ENCODE measurements at places on chromosomes 4 and X.

GRCh38 chr4:92101737-92102172, 202.0 kb upstream of the GRID2 start:
- no peak for DNase-seq

GRCh38 chrX:9912351-9913145, 54.6 kb upstream of the CLDN34 start:
- DNase-seq, result no peak

- no peak for DNase-seq
Observed at GRCh38 chr4:113436360-113436759, 325.2 kb downstream of the CAMK2D start.

DNA sequence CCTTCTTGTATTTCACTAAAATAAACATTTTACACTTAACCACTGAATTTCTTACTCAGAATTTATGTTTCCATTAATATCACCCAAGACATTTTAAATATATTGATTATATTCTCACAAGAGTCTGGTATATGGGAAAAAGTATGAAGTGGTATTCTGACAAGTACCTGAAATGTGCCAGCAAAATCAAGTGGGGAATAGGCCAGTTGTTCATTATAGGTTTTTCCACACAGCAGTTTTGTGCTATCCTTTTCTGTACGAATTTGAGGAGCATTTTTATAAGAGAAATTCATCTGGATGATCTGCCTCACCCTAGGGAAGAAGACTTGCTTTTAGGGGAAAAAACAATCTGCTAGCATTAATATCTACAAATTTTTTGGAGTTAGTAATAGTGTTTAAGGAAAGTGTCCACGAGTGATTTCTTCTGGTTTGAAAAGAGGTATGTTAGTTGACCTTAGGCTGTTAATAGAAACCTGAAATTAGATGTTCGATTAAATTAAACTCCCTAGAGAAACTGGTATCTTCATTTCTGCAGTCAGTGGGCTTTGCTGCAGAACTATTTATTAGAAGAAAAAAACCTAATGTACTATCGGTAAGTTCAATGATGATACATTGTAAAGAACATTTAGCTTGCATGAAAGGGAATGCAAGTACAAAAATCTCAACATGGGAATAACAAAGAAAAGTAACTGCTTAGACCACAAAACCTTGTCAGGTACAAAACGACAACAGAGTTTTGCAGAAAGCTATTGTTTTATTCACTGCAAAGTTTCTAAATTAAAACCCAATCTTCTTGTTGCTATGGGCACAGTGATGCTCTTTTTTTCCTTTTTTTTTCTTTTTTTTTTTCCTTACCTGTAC, 1.8 kb downstream of the KLF3 start:
- no peak for DNase-seq

GRCh38 chr4:99655308-99656081, 2.1 kb downstream of the C4orf54 start:
- DNase-seq, result no peak

All from substantia nigra (tissue), 51 donors.